ENCODE measurements at places on chromosomes 5 and 9.

DNA sequence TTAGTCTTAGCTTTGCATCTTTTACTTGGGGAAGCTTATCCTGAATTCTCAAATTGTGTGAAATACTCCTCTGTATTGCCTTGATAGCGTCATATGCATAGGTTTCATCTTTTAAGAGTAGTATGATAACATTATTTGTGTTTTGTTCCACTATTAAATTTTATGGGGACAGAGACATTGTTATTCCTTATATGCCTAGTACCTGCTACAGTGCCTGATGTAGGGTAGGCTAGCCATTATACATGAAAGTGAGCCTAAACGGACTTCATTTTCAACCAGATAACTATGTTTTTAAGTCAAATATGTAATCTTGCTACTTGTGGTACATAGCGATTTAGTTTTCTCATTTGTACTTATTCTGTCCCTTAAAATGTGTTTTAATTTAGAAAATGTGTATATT, 105.9 kb downstream of the DMXL1 start:
- DNase-seq, result no peak

- no peak for DNase-seq
Observed at GRCh38 chr5:111545031-111545430, 32.7 kb upstream of the STARD4 start.

DNA sequence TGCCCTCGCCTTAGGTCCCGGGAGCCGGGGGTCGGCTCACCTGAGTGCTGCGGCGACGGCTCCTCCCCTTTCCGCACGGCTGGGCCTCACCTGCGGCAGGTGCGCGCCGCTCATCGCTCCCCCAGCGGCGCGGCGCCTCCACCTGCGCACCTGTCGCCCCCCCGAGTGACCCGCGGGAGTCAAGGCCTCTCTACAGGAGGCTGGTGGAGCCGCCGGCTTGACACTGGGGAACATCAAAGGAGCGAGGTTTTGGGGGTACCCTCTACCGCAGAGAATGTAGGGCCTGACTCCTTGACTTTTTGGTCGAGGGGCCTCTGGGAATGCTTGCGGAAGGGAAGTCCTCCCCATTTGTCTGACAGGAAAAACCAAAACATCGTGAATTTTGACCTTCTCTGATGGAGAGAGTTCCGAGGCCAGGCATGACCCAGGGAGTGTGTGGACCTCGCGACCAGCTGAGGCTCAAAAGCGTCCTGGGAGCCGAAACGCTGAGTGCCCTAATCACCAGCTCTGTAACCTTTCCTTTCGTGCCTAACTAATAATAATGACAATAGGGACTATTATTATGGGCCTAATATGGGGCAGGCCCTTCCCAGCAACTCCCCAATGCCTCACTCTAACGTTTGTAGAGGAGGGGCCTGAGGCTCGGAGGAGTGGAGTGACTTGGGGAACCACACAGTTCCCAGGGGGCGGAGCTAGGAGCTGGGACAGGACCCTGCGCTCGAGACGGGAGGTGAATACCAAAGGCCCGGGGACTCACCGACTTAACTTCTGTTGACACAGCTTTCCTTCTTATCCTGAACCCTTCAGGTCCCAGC, 714 bp upstream of the IER5L start:
- no peak for DNase-seq

DNA sequence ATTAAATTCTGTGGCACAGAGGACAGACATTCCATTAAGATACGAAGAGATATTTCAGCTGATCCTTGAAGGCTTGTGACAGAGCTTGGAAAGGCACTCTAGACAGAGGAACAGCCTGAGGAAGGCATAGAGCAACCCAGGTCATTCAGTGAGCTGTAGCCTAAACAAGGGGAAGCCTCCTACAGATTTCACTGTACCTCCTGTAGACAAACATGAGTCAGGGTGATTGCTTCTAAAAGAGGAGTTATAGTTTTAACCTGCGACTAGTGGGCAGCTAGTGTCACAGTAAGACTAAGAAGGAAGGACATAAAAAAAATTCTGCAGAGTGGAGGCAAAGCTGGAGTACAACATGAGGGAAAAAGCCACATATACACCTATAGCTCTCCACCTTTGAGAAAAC, 43.5 kb upstream of the ANKDD1B start:
- no peak for DNase-seq

- no peak for DNase-seq
Observed at GRCh38 chr5:95779611-95780010, 42.9 kb downstream of the GLRX start.

DNA sequence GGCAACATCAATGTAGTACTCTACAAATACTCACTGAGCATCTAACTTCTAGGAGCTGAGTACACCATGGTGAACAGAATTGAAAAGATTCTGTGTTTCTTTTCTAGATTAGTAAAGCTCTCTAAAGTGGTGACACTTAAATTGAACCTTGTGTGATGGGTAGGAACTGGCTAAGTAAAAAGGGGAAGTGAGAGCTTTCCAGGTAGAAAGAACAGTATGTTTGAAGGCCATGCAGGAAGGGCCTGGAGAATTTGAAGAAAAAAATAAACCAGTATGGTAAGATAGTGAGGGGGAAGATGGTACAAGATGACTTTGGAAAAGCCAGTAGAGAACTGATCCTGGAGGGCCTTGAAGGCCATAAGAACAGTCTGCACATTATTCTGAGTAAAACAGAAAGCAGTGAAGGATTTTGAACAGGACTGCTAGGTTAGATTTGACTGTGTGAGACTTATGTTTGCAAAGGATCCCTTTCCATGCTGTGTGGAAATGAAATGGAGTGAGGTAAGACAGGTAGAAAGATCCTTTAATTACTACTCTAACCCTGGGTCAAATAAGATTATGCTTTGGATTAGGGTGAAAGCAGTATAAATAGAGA, 46.7 kb upstream of the UBQLN1 start:
- DNase-seq, result no peak

DNA sequence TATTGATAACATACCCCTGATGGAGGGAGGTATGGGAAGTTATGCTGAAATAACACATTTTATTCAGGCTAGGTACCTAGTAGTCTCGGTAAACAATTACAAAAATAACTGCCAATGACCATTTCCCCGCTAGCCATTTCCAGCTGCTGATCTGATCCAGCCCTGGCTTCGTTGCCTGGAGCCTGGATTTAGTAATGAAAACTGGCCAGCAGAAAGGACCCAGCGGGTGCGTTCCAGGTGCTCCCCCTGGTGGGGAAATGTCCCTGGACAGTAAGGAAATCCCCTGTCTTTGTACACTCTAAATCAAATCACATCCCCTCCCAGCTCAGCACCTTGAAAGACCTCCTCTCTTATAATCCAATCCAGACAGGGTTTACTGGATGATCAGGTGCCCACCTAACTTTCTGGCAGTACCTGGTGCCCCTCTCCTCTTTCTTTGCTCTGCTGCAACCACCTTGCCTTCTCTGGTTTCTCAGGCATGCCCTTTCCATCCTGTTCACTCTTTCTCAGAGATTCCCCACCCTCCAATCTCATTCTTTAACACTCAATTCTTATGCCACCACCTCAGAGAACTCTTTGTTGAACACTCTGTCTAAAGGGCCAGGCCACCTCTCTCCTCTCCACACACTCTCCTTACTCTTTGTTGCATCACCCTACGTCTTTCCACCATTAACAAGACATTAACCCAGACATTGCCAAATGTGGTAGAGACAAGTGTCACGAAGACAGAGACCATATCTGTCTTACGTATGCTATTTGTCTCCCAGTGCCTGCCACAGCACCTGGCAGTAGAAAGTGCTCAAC, 50.1 kb upstream of the SMAD5 start:
- DNase-seq, result peak; percentile 39

GRCh38 chr5:67935908-67936566, 279.5 kb upstream of the PIK3R1 start:
- DNase-seq, result no peak

DNA sequence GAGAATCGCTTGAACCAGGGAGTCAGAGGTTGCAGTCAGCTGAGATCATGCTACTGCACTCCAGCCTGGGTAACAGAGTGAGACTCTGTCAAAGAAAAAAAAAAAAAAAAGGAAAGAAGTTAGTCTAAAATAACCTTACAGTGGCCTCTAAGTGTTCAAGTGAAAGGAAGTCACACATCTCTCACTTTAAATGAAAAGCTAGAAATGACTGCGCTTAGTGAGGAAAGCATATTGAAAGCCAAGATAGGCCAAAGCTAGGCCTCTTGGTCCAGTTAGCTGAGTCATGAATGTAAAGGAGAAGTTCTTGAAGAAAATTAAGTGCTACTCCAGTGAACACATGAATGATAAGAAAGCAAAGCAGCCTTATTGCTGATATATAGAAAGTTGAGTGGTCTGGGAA, 38.1 kb downstream of the ITGA1 start:
- DNase-seq, result no peak

GRCh38 chr5:135704616-135705015, 125.8 kb upstream of the CXCL14 start:
- no peak for DNase-seq

DNA sequence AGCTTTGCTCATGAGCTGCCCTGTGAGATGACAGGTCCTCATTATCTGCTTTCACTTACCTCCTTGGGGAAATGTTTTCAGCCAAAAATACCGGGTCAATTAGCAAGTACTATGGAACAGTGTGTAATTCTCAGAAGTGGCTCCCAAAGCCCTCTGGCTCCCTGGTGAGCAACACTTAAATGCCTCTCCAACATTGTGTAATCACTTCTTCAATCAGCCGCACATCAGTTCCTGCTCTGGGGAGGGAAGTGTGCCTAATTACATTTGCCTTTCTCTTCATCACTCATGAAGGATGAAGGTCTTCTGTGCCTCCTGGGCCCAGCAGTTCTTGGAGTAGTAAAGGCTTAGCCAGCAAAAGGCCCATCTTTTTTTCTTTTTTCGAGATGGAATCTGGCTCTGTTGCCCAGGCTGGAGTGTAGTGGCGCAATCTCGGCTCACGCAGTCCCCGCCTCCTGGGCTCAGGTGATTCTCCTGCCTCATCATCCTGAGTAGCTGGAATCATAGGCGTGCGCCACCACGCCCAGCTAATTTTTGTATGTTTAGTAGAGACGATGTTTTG, 23.1 kb downstream of the NIM1K start:
- no peak for DNase-seq

- DNase-seq, result no peak
Observed at GRCh38 chr9:90860826-90861225, 59.2 kb downstream of the SYK start.

DNA sequence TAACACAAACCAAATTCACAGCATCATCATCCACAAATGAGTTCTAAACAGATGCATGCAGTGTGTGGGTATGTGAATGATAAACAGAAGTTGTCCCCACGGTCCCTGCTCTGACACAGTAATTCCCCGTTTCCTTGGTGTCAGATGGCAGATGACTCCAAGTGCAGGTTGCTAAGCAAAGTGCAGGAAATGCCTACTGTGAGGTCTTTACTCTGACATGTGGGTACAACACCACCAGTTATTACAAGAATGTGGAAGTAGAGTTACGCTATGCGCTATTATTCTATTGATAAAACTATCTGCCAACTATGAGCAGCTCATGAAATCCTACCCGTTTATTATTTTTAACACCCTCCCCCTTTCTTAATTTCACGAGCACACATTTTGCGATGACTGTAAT, 448.9 kb downstream of the BNC2 start:
- DNase-seq, result no peak

- no peak for DNase-seq
Observed at GRCh38 chr9:135971111-135971766, 10.1 kb upstream of the UBAC1 start.

- DNase-seq, result no peak
Observed at GRCh38 chr5:411728-412127, 31.2 kb upstream of the EXOC3 start.

GRCh38 chr9:87160148-87161102, 213.1 kb upstream of the GAS1 start:
- DNase-seq, result no peak

DNA sequence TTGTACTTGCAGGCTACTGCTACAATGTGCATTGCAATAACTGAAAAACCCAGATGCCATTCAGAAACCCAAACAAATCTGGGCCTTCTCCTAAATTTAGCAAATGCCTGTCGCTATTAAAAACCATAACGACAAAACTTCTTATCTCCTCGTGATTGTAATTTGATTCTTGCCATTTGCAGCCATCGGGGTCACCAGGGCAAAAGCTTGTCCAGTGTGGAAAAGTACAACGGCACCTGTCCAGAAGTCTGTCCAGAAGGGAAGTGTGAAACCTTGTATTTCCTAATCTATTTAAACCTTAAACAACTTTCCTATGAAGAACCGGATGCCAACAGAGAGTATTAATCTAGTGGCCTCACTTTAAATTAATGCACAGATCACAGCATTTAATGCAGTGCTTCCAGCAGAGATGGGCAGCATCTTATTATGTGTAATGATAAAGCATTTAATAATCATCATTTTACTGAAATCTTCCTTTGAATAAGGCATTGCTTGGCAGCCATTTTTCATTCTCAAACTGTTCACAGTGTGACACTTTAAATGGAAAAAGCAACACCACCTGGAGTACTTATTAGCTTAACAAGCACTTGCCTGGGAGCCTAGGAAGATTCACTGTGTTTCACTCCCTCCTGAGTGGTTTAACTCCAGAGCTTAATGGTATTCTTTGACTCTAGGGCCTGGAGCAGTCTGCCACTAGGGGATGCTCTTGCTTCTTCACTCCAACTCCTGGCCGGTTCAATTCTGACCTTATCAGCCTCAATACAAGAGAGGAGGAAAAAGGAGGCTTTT, 4.9 kb upstream of the C7 start:
- DNase-seq, result peak; percentile 82

DNA sequence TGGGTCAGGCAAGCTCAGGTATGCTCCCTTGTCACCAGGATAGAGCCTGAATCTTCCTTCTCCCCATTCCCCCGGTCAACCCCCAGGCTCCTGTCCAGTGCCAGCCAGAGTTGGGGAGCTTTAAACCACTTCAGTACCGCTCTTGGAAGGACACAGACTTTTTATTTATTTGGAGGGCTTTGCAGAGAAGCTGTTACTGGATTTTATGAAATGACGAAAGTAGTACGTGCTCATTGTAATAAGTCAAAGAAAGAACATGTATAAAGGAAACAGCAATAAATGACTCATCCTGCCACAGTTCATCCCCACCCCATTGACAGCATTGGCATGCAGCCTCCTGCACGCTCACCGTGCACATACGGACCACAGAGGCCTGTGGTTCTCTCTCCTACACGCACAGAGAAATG, 230.3 kb downstream of the AUH start:
- peak; percentile 87 for DNase-seq

- no peak for DNase-seq
Observed at GRCh38 chr9:21788752-21789151, 13.7 kb upstream of the MTAP start.

Measured in astrocyte of the cerebellum (primary cell).